ENCODE measurements at places on chromosomes 5 and 9. TPM values are rescaled to one million over a fixed set of nuclear protein-coding genes. Genes with fewer than 3 reads are reported as not detected.

Gene PCDHAC2
- total RNA-seq = under 0.01 TPM

Gene INSYN2B
- total RNA-seq = 15.7 TPM

Gene EIF4E1B
- total RNA-seq = not detected

Gene HSPA5
- 297 TPM for total RNA-seq

Gene UBE2QL1
- total RNA-seq = not detected

Gene PKD2L2
- not detected for total RNA-seq

Gene SV2C
- total RNA-seq = not detected

Gene DMXL1
- 13.4 TPM for total RNA-seq

Gene C1QTNF2
- total RNA-seq = 0.16 TPM

Gene OR1L1
- not detected for total RNA-seq

Gene MSH3
- 13.6 TPM for total RNA-seq

Gene C9orf43
- 0.16 TPM for total RNA-seq

Gene SPATA31A1
- not detected for total RNA-seq

Gene PCDHGA5
- 0.32 TPM for total RNA-seq

Gene RPS14
- total RNA-seq = 3,362 TPM

Gene WDR38
- not detected for total RNA-seq

Gene FAM174A
- 20.3 TPM for total RNA-seq

Gene PITX1
- not detected for total RNA-seq

Gene EPB41L4A
- 7.0 TPM for total RNA-seq
